ENCODE measurements at places on chromosomes 11 and 22. TPM values are rescaled to one million over a fixed set of nuclear protein-coding genes. Genes with fewer than 3 reads are reported as not detected.

The OPCML gene
- total RNA-seq, result not detected

The ASCL2 gene
- 0.29 TPM for total RNA-seq

The RPLP2 gene
- total RNA-seq, result 4,870 TPM

The OR2AG2 gene
- not detected for total RNA-seq

The DESI1 gene
- 26.2 TPM for total RNA-seq

The PDE3B gene
- total RNA-seq, result 219 TPM

The CHRM4 gene
- total RNA-seq, result not detected

The UPK2 gene
- not detected for total RNA-seq

The DYNC2H1 gene
- total RNA-seq, result 3.9 TPM

- peak; percentile 35 for DNase-seq
- no peaks in the 10 kb centered on the region for H3K36me3 ChIP-seq
These were observed at the start of gene DENND5A for GRCh38 chr11:9265211-9266131. Gene DENND5A (minus strand): TSS chr11:9265350. CDS start chr11:9265069, 281 bp downstream.

GRCh38 chr11:21707116-21707739 is 485.7 kb upstream of the ANO5 start:
- H3K27me3 ChIP-seq, result no peaks in the 10 kb centered on the region
- H3K36me3 ChIP-seq, result no peaks in the 10 kb centered on the region
- no peak overlapping the region for H3K4me3 ChIP-seq

- H3K27me3 ChIP-seq, result peaks cover 5% of the 10 kb centered on the region
- no peak overlapping the region for H3K4me3 ChIP-seq
- no peaks in the 10 kb centered on the region for H3K4me1 ChIP-seq
- no peaks in the 10 kb centered on the region for H3K36me3 ChIP-seq
These were observed 15.0 kb downstream of the SLC1A2 start for GRCh38 chr11:35404388-35404775.

- H3K4me3 ChIP-seq, result no peak overlapping the region
- peaks cover 5% of the 10 kb centered on the region for H3K4me1 ChIP-seq
- peaks cover 9% of the 10 kb centered on the region for H3K27me3 ChIP-seq
- DNase-seq, result no peak
- no peak overlapping the region for H3K27ac ChIP-seq
These were observed 1.4 kb downstream of the KDELR3 start for GRCh38 chr22:38469306-38469781.

DNA sequence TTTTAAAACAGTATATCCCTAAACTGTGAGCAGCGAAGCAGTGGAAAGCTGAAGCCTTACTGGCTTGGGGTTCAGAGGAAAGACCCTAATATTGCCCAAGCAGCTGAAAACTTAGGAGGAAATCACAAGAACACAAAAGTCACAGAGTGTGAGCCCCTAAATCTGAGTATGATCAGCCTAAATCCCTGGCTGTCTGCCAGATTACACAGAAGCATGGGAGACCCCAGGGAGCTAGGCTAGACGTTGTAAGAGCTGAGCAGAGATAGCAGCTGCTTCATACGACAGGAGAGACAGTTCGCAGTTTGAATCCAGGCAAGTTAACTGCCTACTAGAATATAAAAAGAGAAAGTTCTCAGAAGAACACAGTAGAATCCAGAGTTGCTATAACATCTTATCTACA is 81.2 kb downstream of the PACS1 start:
- no peak overlapping the region for H3K4me3 ChIP-seq
- H3K4me1 ChIP-seq, result peaks cover 4% of the 10 kb centered on the region
- H3K27me3 ChIP-seq, result no peaks in the 10 kb centered on the region
- no peak for DNase-seq
- H3K27ac ChIP-seq, result no peak overlapping the region

GRCh38 chr11:79501707-79502106 is 60.9 kb upstream of the TENM4 start:
- H3K27ac ChIP-seq, result no peak overlapping the region
- H3K36me3 ChIP-seq, result no peaks in the 10 kb centered on the region
- no peak overlapping the region for H3K4me3 ChIP-seq
- no peaks in the 10 kb centered on the region for H3K27me3 ChIP-seq

GRCh38 chr11:34864424-34864823 is 51.8 kb downstream of the APIP start:
- no peaks in the 10 kb centered on the region for H3K4me1 ChIP-seq
- no peaks in the 10 kb centered on the region for H3K27me3 ChIP-seq
- DNase-seq, result no peak
- no peak overlapping the region for H3K4me3 ChIP-seq
- H3K36me3 ChIP-seq, result no peaks in the 10 kb centered on the region

GRCh38 chr11:65919573-65920371 is 546 bp downstream of the DRAP1 start:
- peak overlapping the region; percentile 83 for H3K27ac ChIP-seq
- H3K4me1 ChIP-seq, result peaks cover 52% of the 10 kb centered on the region
- H3K4me3 ChIP-seq, result peak overlapping the region; percentile 89
- DNase-seq, result no peak
- H3K36me3 ChIP-seq, result peaks cover 12% of the 10 kb centered on the region

DNA sequence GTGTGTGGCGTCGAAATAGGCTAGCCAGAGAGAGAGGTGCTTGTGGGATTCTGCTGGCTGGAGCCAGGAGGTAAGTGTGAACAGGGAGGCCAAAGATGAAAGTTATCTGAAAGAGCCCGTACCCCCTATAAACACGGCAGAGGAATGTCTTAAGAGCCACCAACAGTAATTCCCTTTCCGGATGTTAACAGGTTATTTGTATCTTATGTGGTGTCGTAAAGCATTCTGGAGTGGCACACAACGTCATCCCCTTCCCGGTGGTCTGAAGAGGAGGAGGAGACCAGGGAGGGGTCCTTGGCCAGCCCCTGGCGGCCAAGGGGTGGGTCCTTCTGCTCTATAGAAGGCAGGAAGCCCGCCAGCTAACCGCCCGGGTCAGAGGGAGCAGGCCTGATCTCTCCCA is 39.5 kb downstream of the MACROD1 start:
- no peak overlapping the region for H3K27ac ChIP-seq
- H3K36me3 ChIP-seq, result no peaks in the 10 kb centered on the region
- no peak for DNase-seq

DNA sequence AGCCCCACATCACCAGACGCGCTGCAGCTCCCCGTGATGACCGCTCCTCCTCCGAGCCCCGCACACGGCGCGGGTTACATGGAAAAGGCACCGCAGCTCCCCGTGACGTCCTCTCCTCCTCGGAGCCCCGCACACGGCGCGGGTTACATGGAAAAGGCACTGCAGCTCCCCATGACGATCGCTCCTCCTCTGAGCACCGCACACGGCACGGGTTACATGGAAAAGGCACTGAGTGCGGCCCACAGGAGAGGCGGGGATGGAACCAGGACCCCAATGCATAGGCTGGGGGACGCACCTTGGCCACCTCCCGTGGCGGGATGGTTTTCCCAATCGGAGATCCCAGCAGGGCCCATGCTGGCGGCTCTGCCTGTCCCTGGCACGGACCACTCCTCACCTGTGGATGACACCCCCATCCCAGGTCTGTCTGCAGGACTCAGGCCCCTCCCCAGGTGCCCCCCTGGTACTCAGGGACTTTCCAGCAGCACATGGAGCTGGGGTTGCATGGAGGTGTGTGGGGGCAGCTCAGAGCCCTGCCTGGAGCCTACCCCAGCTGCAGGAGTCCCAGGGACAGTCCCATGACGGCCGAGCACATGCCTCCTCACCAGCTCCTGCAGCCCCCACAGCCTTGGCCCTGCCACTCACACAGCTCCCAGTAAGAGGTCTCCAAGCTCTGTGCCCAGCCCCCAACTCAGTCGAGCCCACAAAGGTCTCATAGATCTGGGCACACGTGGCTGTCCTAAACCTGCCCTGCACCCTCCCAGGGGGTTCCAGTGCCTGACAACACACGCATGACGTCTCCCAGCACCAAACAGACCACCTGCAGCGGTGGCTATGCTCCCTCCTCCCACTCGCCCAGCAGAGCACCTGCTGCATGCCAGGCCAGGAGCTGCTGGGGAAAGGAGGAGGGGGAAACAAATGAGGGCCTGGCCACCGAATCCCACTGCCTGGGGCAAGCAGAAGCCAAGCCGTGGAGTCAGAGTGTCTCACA is 166.6 kb downstream of the BRD1 start:
- peaks cover 14% of the 10 kb centered on the region for H3K4me1 ChIP-seq
- no peaks in the 10 kb centered on the region for H3K36me3 ChIP-seq
- DNase-seq, result no peak
- H3K4me3 ChIP-seq, result no peak overlapping the region
- no peak overlapping the region for H3K27ac ChIP-seq

DNA sequence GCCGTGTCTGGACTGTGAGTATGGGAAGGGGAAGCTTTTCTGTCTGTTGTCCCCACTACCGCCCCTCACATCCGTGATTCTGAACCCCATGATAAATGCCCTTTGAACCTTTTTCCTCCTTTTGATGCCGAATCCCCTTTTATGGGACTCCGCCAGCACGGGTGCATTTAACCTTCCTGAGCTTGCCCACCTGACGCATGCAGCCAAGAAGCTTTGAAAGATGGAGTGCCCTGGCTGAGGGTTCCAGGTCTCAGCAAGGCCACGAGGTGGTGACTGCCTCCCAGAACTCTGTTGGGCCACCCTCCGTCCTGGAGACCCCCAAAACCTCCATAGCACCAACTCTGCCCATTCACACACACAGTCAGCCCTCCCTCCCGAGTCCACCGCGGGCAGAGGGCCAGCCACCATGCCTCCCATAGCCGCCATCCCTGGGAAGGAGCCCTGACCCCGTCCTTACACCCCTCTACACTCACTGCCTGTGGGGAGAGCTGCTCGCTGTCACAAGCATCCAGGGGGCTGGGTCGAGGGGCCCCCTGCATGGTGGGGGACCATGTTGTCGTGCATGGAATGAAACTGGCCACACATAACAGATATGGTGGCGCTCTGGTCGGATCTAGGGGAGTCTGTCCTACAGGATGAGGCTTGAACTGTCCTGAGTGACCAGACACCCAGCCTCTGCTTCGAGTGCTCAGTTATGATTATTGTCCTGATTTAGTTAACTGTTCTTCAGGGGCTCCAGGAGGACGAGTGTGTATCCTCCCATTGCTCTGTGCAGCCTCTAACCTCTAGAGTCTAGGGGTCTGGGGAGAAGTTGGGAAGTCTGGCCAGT is 822 bp upstream of the COMT start:
- peak overlapping the region; percentile 72 for H3K4me3 ChIP-seq
- peaks cover 4% of the 10 kb centered on the region for H3K36me3 ChIP-seq
- H3K27me3 ChIP-seq, result no peaks in the 10 kb centered on the region
- peak overlapping the region; percentile 80 for H3K27ac ChIP-seq
- peaks cover 31% of the 10 kb centered on the region for H3K4me1 ChIP-seq

DNA sequence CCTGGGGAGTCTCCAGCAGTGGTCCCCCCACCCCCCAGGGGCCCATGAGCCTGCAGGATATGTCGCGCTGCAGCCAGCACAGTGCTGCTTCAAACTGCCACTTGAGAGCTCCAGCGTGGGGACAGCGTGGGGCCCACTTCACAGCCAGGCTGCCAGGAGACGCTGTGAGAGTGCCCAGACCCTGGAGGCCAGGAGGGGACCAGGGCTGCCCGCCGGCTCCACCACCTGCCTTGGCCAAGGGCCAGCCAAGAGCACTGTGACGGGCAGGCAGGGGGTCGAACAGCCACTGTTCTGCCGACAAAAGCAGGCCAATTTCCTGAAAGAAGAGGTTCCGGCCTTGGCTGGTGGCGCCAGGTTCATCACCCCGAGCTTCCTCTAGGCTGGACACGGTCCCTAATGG is 60.2 kb downstream of the FLRT1 start:
- H3K36me3 ChIP-seq, result no peaks in the 10 kb centered on the region
- no peak for DNase-seq
- H3K27ac ChIP-seq, result no peak overlapping the region
- no peaks in the 10 kb centered on the region for H3K27me3 ChIP-seq

Data from CD4-positive, alpha-beta memory T cell (primary cell).